ENCODE measurements at places on chromosomes 7 and 10.

GRCh38 chr7:46134385-46134784, 213.3 kb upstream of the IGFBP3 start:
- no peak for DNase-seq

DNA sequence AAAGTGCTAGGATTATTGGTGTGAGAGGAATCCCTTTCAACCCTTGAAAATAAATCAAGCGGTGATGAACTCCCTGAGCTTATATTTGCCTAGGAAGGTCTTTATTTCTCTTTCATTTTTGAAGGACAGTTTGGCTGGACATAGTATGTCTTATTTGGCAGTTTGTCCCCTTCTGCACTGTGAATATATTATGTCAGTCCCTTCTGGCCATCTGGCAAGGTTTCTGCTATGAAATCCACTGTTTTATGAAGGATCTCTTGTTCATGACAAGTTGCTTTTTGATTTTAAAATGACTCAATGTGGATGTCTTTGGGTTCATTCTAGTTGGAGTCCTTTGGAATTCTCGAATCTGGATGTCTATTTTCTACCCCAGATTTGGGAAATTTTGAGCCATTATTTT, 21.7 kb upstream of the MCM10 start:
- no peak for DNase-seq

DNA sequence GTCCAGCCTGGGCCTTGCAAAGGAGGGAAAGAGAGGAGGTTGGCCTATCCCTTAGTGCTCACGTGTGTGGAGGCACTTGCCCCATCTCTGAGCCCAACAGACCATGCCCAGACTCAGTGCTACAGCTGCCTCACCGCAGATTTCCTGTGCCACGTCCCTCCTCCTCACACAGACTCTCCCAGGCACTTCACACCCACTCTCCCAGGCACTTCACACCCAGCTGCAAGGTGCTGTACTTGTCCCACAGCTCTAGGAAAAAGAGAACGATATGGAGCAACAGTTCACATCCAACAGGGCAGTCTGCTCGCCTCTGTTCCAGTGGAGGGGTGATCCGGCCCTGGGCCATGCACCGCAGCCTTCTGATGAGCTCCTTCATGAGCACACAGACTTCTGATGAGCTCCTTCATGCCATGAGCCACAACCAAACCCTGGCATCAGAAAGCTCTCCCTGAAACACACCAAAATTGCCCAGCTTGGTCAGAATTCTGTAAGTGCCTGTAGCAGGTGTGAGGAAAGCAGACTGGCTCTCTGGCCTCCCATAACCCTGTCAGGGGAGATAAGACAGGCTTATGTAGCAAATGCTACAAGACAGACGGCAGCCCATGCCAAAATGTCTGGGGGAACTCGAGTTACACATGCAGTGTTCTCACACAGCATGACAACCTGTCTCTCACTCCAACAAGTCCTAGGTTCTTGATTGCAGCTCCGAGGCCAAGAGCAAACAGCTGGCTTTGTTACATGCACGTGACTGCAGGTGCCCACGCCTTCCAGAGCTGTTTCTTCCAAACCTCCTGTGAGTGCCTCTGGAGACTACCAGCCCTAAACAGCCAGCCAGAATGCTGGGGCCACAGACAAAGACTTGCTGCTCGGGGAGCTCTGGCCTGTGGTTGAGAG, 348.5 kb downstream of the GRID1 start:
- DNase-seq = no peak

DNA sequence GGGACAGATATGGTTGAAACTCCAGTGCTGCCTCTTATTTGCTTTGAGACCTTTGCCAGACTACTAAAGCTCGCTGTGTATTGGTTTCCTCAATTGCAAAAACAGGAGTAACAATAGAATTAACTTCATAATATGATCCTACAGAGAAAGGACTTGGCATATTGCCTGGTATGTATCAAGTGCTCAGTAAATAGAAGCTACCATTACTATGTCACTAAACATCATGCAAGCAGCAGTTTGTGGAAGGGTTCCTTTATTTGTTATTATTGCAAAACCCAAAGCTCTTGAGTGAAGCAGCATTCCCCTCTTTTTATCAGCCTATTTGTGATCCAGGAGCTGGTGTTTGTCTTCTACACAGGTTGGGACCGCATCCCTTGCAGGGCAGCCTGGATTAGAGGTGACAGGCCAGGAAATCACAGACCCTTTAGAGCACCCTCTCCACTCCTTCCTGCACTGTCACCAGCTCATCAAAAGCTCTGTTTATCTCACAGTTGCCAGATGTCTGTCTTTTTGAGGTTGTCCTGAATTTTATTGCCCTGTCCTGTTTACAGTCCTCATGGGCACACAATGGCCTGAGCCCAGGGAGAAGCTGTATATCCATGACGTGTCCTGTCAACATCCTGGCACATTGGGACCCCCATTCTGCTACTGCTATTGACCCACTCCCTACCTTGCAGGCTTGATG, 121.5 kb downstream of the SNX10 start:
- no peak for DNase-seq

- DNase-seq = peak; percentile 89
Measured at GRCh38 chr7:28096713-28097112, 83.9 kb downstream of the JAZF1 start.

- peak; percentile 51 for DNase-seq
Measured at GRCh38 chr10:69863580-69863979, 61.9 kb downstream of the COL13A1 start.

- no peak for DNase-seq
Measured at GRCh38 chr10:67114945-67115344, 189.1 kb downstream of the LRRTM3 start.

DNA sequence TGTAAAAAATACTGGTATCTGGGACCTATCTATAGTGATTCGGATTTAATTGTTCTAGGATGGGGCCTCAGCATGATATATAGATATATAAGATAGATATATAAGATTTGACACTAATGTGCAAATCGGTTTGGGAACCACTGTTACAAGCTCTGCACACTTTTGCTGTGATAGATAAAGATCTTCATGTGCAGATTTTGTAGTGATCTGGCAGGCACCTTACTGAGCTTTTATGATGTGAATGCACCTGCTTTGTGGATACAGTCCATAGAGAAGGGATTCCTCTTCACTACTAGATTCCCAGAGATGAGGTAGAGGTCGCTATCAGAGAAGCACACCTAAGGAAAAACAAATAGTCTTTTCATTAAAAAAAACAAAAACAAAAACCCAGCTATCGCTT, 33.3 kb upstream of the PCGF5 start:
- no peak for DNase-seq

GRCh38 chr7:91344911-91345310, 80.7 kb downstream of the FZD1 start:
- no peak for DNase-seq

DNA sequence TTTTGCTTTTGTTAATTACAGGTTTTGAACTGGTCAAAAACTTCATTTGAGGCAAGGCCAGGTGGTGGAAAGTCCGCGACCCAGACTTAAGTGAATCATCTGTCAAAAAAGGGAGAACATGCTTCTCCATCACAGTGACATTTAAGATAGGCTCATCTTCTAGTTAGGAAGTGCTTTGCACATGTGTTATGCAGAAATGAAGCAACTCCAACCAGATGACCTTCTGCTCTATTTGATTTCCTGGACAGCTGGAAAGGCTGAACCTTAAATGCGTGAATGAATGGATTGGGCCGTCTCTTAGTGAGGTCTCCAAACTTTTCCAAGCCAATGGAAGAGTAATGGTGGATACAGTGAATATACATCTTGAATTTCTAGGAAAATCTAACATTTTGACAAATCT, 101.6 kb upstream of the FAM13C start:
- no peak for DNase-seq

- no peak for DNase-seq
Measured at GRCh38 chr7:136878878-136879277, 10.4 kb downstream of the CHRM2 start.

DNA sequence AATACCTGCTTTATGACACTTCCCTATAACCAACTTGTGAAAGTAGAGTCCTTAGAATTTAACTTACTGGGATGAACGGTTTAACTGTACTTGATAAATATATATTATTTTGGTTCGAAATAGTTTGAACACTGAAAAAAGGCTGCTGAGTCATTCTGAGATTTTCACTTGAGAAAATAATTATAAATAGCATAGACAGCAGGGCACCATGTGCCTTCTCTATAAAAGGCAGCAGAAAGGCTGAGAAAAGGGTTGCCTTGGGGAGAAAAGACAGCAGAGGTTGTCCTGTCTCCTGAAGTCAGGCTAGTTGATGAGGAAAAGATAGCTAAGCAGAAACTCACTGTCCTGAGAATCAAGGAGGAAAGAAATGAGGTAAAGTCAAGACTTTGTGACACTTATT, 92.4 kb downstream of the CTTNBP2 start:
- DNase-seq = peak; percentile 20

DNA sequence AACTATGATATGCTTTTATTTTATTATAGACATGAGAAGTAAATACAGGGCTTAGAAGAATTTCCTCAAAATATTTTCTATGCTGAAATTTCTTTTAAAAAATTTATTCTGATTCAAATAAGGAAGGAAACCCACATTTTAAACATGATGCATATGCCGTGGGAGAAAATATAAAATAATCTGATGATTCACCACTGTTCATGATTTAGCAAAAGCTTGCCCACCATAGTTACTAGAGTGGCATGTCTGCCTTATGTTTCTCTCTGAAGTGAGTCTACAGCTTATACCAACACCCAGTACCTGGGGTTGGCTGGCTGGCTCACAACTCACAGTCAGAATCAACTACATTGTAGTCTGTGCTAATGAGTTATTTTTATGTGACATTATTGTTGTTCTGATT, 102.0 kb downstream of the GNAI1 start:
- no peak for DNase-seq

DNA sequence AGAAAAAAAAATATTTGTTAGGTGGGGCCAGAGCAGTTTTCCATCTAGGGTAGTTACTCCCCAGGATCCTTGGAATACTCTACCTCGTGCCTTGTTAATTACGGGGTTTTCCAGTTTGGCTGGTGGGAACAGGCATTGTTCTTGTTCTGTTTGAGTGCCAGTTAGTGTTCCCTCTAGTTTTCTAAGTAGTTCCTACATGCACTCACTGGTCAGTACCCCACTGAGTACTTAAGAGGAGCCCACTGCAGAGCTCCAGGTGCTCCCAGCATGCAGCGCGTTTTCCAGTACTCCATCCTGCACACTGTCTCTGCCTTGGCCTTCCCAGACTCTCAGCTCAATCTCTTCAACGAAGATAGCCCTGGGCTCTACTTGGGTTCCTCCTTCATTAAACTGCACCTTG, 58.0 kb downstream of the AHCYL2 start:
- DNase-seq = no peak

DNA sequence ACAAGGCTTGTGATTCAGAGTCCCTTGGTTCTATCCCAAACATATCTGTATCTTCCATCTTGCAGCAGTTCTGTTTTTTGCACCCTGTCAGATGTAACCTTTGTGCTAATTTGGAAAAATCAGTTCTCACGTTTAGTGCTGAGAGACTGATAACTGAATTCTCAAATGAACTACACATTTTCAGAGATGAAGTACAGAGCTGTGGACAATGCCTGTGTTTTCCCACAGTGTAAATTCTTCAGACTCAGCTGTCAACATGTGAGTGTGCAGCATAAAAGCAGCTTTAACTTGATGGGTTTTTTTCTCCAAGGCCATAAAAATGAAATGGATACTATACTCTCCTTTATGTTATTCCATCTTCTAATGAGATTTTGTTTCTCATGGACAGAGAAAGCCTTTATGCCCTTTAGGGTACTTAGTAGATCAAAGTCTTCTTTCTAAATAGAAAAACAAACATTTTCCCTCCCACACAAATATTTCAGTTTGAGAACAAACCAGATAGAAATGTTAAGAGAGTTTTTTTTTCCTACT, 150.9 kb downstream of the SEMA3A start:
- peak; percentile 28 for DNase-seq

DNA sequence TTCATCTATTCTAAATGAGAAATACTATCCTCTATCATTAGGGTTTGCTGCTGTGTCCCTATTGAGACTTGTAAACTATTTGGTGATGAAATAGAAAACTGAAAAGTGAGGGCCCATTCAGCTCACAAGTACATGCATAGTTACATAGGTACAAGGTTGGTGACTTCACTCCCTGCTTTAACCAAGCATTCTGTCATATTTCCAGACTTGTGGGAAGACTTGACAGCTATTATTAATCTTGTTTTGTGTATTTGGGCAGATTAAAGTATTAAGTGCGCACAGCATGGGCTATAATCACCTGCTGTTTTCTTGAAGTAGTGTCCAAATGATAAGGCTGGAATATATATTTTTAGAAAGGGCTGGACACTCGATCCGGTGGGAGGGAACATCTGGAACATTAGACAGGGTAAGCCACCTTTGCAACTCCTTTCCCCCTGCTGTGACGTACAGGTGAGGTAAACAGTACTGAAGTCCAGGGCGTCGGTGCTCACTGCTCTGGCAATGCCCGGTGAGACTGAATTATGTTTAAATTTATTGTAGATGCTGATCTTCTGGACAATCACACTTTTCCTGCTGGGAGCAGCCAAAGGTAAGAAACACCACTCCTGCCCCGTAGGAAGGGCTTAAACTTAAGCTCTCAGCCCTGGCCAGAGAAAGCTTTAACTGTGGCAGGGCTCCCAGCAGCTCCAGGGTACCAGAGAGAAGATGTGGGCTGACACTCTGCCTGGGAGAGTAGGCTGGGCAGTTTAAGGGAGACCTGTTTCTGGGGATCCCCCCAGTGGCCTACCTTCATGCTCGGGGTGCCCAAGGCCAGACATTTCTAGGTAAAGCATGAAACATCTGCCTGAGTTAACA, at the start of gene PNLIPRP1:
PNLIPRP1 (plus strand) TSS at position 370 of the 855 bp plus-strand sequence; CDS start at position 541, 171 bp downstream.
- no peak for DNase-seq

DNA sequence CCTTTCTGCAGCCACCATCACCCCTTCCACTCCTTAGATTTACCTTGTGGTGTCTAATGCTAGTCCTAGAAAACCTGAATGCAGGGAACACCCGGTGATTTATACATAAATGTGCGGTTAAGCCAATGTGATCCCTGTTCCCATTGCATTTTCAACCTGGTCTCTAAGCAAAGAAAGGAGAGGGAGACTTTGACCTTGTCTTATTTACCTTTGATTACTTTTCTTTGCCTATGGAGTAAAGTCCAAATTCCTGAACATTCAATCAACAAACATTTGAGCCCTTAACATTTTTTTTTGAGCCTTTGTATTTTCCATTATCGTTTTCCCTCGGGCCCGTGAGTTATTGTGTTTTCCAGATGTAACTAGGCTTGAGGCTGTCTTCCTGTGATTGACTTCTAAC, 233.9 kb downstream of the ZNF248 start:
- no peak for DNase-seq

Measured in adipocyte (in vitro differentiated cells).